ENCODE measurements at places on chromosomes 1 and 21.

- no peak for DNase-seq
These were observed 1.1 kb downstream of the SHISAL2A start for GRCh38 chr1:52634111-52634510.

- DNase-seq, result no peak
These were observed 28.3 kb upstream of the TMPRSS2 start for GRCh38 chr21:41536076-41536826.

DNA sequence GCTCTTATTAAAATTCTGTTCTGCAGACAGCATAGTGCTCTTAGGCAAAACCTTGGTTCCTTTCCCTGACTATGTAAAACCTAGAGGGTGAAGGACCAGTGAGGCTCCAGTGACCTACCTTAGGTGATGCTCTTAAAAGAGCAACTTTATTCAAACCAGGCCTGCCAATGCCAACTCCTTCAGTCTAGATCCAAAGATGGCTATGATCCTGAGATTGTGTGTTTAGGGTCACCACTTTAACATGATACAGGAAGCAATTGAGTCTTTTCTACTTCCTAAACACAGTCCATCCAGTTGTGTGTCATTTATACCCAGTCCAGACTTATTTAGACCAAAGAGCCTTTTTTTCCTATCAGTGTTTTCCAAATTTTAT lies 10.8 kb downstream of the MCL1 start:
- DNase-seq, result no peak

GRCh38 chr1:81949421-81949820 lies 148.7 kb downstream of the ADGRL2 start:
- DNase-seq, result no peak

- no peak for DNase-seq
These were observed 9.2 kb downstream of the TLCD4 start for GRCh38 chr1:95126366-95126765.
